ENCODE measurements at places on chromosomes 5 and 9.

DNA sequence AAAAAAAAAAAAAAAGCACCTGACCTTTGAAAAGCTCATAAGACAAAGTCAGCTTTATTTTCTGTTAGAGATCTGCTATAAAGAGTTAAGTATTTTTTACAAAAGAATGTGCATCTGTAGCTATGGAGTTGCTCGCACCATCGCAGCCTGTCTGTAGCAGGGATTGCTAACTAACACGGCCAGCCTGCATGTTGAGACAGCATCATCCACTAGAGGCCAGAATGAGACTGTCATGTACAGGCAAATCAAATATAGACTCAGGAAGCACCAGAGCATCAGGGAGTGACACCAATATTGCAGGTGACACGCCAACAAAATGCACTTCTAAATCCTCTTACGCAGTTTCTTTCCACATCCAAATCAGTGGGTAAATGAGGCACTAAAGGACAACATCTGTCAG is 136.3 kb upstream of the RASEF start:
- peak; percentile 51 for DNase-seq

GRCh38 chr5:53777864-53778618 is 217.6 kb downstream of the NDUFS4 start:
- no peak for DNase-seq

GRCh38 chr9:16868701-16869100 is 1.8 kb downstream of the BNC2 start:
- DNase-seq = no peak

GRCh38 chr5:81134066-81134465 is 99.1 kb upstream of the CKMT2 start:
- peak; percentile 27 for DNase-seq

DNA sequence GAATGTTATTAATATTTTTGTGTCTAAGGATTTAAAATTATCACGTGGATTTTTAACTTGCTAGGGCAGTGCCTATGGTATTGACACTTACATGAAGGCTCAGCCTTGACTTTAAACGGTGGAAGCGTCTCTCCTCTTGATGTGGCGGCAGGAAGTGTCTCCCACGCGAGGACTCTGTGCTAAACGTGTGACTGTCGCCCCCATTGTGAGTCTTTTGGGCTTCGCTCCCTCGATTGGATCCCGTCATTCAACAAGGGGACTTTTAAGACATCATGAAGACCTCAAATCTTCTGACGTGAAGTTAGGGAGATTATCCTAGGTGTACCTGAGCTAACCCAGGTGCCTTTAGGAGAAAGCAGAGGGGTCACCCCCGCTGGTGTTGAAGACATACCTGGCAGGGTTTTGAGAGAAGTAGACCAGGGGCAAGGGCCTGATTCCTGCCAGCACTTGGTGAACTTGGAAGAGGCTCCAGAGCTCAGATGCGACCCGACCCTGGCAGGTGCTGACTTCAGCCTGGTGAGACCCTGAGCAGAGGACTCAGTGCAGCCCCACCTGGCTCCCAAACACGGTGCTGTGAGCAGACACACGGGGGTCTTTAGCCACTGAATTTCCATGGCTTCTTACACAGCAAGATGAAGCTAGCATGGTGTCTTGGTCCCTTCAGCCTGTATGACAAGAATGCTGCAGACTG is 55.7 kb upstream of the IRX4 start:
- DNase-seq = no peak

- peak; percentile 44 for DNase-seq
Observed at GRCh38 chr5:151034422-151035379, 14.3 kb downstream of the GPX3 start.

- DNase-seq = peak; percentile 92
Observed at GRCh38 chr9:37466037-37466709, 923 bp upstream of the ZBTB5 start.

GRCh38 chr9:126419475-126419874 is 92.8 kb downstream of the MVB12B start:
- no peak for DNase-seq

- DNase-seq = no peak
Observed at GRCh38 chr5:132029609-132030330, 18.3 kb upstream of the ACSL6 start.

GRCh38 chr5:33476992-33477391 is 36.2 kb downstream of the TARS1 start:
- peak; percentile 16 for DNase-seq

- DNase-seq = peak; percentile 89
Observed at GRCh38 chr5:180026320-180026719, 45.2 kb downstream of the RNF130 start.

GRCh38 chr9:109383356-109383755 is 62.5 kb upstream of the EPB41L4B start:
- DNase-seq = no peak

- no peak for DNase-seq
Observed at GRCh38 chr9:78630966-78631365, 334.0 kb downstream of the PSAT1 start.

DNA sequence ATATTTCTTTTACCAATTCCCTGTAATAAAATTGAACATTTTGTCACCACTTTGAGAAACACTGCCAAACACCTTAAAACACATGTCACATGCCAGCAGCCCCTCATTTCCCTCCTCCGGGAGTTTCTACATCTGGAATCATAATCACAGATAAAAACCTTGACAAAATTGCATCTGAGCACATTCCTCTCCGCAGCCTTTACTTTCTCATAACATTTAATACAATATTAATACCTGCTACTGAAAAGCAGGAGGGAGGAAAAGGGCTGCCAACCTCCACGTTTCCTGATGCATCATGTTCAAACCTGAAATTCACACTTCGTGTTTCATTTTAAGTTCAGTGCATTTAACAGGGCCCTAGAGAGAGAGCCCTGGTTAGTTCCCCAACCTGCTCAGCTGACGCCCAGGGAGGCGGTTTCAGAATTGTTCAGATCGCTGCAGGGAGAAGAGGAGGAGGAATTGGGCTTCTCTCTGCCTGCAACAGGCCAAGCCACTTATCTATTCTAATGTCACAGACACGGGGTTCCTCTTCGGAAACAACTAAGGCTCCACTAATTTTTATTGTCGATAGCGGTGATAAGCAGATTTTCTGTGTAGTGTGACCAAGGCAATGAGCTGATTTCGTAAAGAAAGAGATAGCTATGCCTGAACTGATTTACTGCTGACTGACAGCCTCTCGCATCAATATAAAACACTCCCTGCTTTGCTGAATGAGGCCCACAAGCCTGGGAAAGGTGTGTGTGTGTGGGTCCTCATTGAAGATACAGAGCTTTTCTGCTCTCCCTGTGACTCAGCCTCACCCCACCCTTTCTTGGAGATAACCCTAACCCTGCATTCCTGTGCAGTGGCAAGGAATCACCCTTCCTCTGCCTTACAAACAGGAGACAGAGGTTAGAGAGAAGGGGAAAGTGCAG is 4.9 kb upstream of the LHX2 start:
- DNase-seq = no peak

Data from M059J (cell line).